ENCODE measurements at places on chromosomes 2 and 18. TPM values are rescaled to one million over a fixed set of nuclear protein-coding genes. Genes with fewer than 3 reads are reported as not detected.

GRCh38 chr2:141522702-141523101 lies 608.1 kb downstream of the LRP1B start:
- no peak for DNase-seq

DNA sequence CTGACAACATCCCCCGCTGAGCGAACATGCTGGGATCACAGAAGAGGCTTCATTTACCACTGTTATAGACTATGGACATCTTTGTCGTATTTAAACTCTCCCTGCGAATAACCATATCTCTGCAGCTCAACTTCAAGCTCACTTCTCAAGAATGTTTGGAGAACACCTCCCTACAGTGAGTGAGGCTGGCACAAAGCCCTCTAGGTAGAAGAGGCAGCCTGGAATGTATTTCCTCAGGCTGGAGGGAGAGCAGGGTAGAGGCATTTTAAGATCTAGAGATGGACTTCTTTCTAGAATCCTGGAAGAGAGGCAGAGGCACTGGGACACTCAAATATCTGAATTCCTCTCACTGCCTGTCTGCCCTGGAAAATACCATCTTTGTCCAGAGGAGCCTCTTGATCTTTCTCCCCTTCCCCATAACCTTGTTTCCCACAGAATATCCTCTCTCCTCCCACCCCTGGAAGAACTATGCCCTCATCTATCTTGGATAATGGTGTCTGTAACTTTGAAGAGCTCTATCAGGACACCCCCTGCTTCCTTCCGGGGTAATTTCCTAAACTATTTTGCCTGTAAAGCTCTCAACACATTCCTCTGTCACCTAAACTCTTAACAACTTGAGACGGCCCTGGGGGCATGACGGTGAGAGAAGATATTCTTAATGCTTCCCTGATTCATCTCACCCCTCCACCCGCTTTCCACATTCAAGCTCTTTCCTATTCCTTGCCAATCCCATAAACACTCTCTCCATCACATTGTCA lies 2.4 kb upstream of the ANTXR1 start:
- DNase-seq: no peak

DNA sequence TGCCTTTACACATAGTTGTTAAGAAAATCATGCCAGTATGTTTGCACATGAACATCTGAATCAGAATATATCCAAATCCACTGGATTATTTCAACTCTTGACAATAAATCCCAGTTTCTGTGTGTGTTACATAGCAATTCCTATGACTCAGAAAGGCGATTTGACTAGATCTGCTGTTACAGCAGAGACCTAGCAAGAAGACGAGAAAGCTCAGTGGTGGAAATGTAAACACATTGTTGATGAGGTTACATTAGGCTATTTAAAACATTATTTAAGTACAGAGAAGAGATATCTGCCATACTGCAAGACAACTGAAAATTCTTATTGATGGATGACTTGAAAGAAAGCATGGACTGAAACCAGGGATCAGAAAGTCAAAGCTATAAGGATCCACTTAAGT lies 73.0 kb upstream of the SMIM21 start:
- DNase-seq: no peak

DNA sequence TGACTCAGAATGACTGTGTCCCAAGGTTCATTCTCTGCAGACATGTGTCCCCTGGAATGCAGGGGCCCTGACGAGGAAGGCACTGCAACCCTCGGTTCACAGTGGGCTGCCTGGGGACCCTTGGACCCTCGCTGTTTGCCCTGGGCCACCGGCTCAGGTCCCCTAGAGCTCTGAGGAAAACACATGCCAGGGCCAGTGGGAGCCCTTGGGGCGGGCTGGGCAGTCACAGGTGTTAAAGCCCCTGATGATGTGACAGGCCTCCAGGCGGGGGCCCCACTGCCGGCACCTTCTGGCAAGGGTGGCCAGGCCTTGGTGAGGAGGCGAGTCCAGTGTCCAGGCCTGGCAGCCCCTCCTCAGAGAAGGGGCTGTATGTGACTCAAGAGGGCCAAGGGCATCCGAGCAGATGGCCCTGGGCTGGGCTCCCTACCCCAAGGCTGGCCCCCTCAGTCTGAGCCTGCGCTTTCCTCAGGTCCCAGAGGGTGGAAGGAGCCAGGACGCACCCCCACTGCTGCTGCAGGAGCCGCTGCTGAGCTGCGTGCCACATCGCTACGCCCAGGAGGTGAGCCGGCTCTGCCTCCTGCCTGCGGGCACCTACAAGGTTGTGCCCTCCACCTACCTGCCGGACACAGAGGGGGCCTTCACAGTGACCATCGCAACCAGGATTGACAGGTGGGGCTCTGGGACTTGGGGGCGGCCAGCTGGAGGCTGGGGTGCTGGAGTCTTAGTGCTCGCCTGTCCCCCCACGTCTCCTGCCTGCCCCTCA lies 11.1 kb downstream of the CAPN10 start:
- no peak for DNase-seq

GRCh38 chr2:96505231-96505889 lies at the start of gene NEURL3:
TSS of gene NEURL3 (minus strand) at chr2:96505357. CDS start at chr2:96505286, 71 bp downstream.
- DNase-seq: no peak

GRCh38 chr2:27805180-27805579 lies 33.7 kb downstream of the MRPL33 start:
- no peak for DNase-seq

- DNase-seq: no peak
Measured at GRCh38 chr2:79393806-79394484, 118.9 kb upstream of the CTNNA2 start.

DNA sequence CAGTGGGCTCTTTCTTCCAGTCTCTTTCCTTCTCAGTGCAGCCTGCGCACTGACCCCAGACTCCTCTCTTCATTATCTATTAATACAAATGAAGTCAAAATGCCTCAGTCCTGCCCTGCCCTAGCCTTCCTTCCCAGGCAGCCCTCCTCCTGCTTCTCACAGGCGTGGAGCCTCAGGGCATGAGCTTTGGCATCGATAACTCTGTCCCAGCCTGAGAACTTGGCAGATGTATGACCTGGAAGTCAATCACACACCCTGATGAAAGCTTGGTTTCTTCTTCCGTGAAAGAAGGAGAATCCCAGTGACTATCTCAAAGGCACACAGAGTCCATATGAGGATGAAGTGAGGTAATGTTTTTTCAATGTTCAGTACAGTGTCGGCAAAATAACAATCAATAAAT lies 600.7 kb upstream of the ID2 start:
- no peak for DNase-seq

LYPD6B gene
- total RNA-seq: not detected

SERPINB4 gene
- total RNA-seq: not detected

TEX44 gene
- not detected for total RNA-seq

Data from thoracic aorta (tissue), 2 donors.